ENCODE measurements at places on chromosomes 7 and 10.

- peak; percentile 91 for DNase-seq
- no peaks in the 10 kb centered on the region for H3K4me1 ChIP-seq
- H3K27ac ChIP-seq = peak overlapping the region; percentile 2
- H3K4me3 ChIP-seq = no peak overlapping the region
These were observed 25.0 kb downstream of the ABLIM1 start for GRCh38 chr10:114632869-114633715.

DNA sequence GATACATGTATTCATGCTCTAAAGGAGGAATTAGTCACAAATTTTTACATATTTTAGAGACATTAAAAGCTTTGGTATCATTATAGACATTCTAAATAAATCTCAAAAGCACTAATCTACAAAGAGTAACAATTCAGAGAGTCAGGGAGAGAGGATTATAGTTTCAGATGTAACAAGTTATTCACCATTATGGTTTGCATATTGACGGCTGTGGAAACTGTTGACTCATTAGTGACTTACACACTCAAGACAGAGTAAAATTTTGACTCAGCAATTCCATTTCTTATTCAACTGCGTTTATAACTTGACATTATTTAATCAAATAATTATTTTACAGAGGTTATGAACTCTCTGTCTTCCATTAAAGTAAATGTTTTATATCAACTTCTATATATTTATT is 95.4 kb upstream of the SEMA3C start:
- no peak overlapping the region for H3K27ac ChIP-seq
- no peak for DNase-seq
- no peaks in the 10 kb centered on the region for H3K36me3 ChIP-seq
- no peaks in the 10 kb centered on the region for H3K4me1 ChIP-seq
- H3K27me3 ChIP-seq = no peaks in the 10 kb centered on the region
- H3K4me3 ChIP-seq = no peak overlapping the region

DNA sequence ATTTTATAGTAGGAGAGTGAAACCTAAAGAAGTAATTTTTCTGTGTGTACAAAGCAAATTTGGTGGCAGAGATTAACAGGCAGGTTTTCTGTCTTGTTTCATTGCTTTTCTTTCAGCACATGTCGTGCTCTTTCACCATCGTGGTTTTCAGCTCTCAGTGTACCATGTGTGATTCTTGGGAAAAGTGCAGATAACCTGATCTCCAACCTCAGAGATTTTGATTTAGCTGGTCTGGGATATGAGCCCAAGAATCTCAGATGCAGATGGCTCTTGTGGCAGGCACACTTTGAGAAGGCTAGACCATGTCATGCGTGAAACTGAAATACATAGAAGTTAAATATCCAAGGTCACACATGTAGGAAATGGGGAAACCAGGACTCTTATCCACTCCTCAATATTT is 317.4 kb downstream of the EXOC4 start:
- H3K27ac ChIP-seq = no peak overlapping the region
- H3K4me1 ChIP-seq = no peaks in the 10 kb centered on the region
- H3K4me3 ChIP-seq = no peak overlapping the region
- H3K27me3 ChIP-seq = no peaks in the 10 kb centered on the region
- H3K36me3 ChIP-seq = no peaks in the 10 kb centered on the region

- no peaks in the 10 kb centered on the region for H3K36me3 ChIP-seq
- no peak overlapping the region for H3K4me3 ChIP-seq
- H3K27me3 ChIP-seq = no peaks in the 10 kb centered on the region
- no peak for DNase-seq
These were observed 458.4 kb downstream of the SORCS1 start for GRCh38 chr10:106706127-106706526.

DNA sequence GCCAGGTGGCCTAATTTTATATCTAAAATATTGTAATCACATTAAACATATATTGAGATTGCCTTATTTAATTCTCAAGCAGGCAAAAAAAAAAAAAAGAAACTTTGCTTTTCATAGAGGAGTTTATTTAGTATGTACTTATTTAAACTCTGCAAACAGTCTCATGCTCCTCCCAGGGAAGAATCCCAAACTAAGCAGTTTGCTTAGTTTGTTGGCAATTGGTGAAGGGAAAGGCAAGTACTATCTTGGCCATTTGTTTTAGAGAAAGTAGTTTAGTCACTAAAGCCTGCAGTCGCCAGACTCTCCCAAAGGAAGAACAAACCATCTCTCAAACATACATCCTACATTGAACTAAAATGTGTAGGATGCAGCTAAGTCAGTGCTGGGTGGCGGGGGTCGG is 226.8 kb downstream of the CDC14C start:
- H3K27me3 ChIP-seq = no peaks in the 10 kb centered on the region
- H3K4me1 ChIP-seq = no peaks in the 10 kb centered on the region
- H3K27ac ChIP-seq = no peak overlapping the region
- DNase-seq = no peak
- no peaks in the 10 kb centered on the region for H3K36me3 ChIP-seq
- no peak overlapping the region for H3K4me3 ChIP-seq

GRCh38 chr7:52705768-52706167 is 329.7 kb upstream of the POM121L12 start:
- no peaks in the 10 kb centered on the region for H3K36me3 ChIP-seq
- peak; percentile 22 for DNase-seq
- no peak overlapping the region for H3K4me3 ChIP-seq
- H3K4me1 ChIP-seq = no peaks in the 10 kb centered on the region
- H3K27ac ChIP-seq = no peak overlapping the region

GRCh38 chr10:43844221-43844620 is 195.5 kb upstream of the ZNF32 start:
- H3K4me3 ChIP-seq = no peak overlapping the region
- H3K27ac ChIP-seq = no peak overlapping the region
- DNase-seq = no peak
- H3K27me3 ChIP-seq = no peaks in the 10 kb centered on the region

DNA sequence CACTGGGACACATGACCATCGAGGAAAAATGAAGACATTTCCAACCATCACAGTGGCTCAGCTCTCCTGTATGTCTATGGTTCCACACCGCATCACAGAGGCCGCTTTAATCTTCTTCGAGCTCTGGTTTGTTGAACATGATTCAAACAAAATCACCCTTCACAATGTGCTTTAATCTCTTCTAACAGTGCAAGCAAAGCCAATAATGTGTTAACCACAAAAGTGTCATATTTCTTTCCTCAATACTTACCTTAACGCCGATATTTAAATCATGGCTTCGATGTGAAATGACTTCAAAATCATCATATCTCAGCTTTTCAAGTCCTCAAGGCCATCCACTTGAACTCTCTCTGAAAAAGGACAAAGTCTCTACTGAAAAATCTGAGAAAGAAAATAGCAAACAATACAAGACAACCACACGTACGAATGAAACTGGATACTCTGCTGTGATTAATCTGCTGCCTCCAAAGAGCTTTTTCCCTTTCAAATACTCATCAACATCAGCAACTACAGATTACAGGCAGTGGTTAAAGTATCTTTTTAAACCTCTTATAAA is 23.0 kb upstream of the SVIL start:
- no peak overlapping the region for H3K4me3 ChIP-seq
- H3K27ac ChIP-seq = no peak overlapping the region
- DNase-seq = no peak
- H3K4me1 ChIP-seq = no peaks in the 10 kb centered on the region
- H3K27me3 ChIP-seq = no peaks in the 10 kb centered on the region

GRCh38 chr7:15602236-15602635 is 40.4 kb upstream of the AGMO start:
- H3K4me1 ChIP-seq = no peaks in the 10 kb centered on the region
- no peaks in the 10 kb centered on the region for H3K27me3 ChIP-seq
- no peak overlapping the region for H3K27ac ChIP-seq
- H3K36me3 ChIP-seq = no peaks in the 10 kb centered on the region

- H3K4me1 ChIP-seq = no peaks in the 10 kb centered on the region
- H3K27me3 ChIP-seq = no peaks in the 10 kb centered on the region
- no peak for DNase-seq
- no peak overlapping the region for H3K27ac ChIP-seq
These were observed 32.0 kb upstream of the PCDH15 start for GRCh38 chr10:54833029-54833428.

- no peak overlapping the region for H3K4me3 ChIP-seq
- H3K4me1 ChIP-seq = no peaks in the 10 kb centered on the region
- H3K27ac ChIP-seq = no peak overlapping the region
- no peak for DNase-seq
These were observed 71.5 kb downstream of the MCMBP start for GRCh38 chr10:119801176-119801575.

DNA sequence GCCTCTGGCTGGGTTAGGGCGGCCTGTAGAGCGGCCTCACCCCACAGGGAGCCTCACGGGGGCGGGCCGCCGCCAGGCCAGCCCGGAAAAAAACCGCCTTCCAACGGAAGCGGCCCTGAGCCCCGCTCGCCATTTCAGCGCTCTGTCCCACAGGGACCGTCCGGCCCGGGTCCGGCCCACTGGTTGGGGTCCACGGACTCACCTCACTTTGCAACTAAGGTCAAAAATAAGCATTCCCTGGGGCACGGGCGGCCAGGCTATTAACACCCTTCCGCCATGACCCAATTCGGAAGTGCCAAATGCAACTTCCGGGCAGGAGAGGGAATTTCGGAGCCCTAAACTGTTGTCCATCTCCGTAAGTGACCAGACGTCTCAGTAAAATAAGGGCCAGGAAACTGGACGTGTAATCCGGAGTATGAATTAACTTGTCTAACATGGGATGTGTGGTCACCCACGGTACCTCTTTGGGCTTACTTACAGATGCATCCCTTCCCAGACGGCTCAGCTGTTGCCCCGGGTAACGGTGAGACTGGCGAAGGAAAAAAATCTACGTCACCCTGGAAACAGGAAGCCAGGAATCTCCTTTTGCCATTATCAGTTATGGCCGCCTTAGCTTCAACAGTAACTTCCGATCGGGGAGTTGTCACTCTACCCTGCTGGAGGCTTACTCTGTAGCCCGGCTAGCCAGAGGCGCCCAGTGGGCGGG is at the start of gene BBIP1:
TSS of gene BBIP1 (minus strand) at position 538 of the 706 bp plus-strand sequence. CDS start 1,023 bp downstream, outside the sequence.
- H3K4me3 ChIP-seq = peak within 1 kb of the TSS; percentile 87
- H3K36me3 ChIP-seq = no peaks in the 10 kb centered on the region
- H3K27ac ChIP-seq = peak within 1 kb of the TSS; percentile 98
- H3K4me1 ChIP-seq = peaks cover 5% of the 10 kb centered on the region

DNA sequence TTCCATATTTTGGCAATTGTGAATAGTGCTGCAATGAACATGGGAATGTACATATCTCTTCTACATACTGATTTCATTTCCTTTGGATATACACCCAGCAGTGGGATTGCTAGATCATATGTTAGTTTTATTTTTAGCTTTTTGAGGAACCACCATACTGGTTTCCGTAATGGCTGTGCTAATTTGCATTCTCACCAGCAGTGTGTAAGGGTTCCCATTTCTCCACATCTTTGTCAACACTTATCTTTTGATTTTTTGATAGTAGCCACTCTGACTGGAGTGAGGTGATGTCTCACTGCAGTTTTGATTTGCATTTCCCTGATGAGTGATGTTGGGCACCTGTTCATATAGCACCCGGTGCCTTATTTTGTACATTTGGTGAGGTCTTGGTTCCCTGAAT is 519.6 kb downstream of the REEP3 start:
- no peaks in the 10 kb centered on the region for H3K4me1 ChIP-seq
- DNase-seq = no peak
- no peaks in the 10 kb centered on the region for H3K27me3 ChIP-seq
- H3K27ac ChIP-seq = no peak overlapping the region

DNA sequence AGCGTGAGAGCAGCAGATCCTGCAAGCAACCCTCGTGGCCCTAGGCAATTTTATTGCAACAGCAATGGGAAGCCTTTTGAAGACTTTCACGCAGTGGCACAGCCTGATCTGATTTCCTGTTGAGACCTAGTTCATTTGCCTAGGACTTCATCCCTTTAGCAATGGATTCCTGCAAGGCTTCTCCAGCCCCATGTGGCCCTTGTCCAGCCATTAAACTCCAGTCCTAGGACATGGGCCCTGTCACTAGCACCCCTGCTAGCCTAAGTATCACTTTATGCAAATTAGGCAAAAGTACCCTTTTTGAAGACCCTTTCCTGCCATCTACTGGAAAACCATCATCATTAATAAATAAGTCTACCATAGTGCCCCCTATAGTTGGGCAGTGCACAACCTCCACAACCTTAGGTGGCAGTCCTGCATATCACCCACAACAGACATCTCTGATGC is 379.4 kb downstream of the GALNT17 start:
- peak; percentile 82 for DNase-seq
- H3K27me3 ChIP-seq = no peaks in the 10 kb centered on the region
- H3K4me3 ChIP-seq = no peak overlapping the region
- H3K4me1 ChIP-seq = peaks cover 2% of the 10 kb centered on the region
- no peak overlapping the region for H3K27ac ChIP-seq
- no peaks in the 10 kb centered on the region for H3K36me3 ChIP-seq

- H3K27ac ChIP-seq = no peak overlapping the region
- no peaks in the 10 kb centered on the region for H3K4me1 ChIP-seq
- DNase-seq = no peak
These were observed 225.8 kb downstream of the ELFN1 start for GRCh38 chr7:1895664-1896515.

DNA sequence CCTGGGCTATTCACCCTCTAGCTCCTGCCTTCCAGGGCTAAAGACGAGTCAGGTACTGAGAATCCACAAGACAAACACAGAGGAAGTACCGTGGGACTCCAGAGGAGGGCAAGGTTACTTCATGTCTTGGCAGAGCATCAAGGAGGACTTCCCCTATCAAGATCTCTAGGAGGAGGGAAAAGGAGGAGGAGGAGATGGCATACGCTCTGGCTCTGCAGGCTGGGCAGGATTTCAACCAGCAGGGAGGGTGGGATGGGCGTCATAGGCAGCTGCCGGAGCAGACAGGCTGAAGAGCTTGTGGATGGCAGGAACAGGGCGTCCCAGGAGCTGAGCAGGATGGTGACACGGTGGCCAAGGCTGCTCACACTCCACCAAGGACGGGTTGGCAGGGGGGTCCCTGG is 21.3 kb downstream of the MDH2 start:
- peak; percentile 93 for DNase-seq
- H3K36me3 ChIP-seq = peaks cover 10% of the 10 kb centered on the region
- H3K4me3 ChIP-seq = no peak overlapping the region

DNA sequence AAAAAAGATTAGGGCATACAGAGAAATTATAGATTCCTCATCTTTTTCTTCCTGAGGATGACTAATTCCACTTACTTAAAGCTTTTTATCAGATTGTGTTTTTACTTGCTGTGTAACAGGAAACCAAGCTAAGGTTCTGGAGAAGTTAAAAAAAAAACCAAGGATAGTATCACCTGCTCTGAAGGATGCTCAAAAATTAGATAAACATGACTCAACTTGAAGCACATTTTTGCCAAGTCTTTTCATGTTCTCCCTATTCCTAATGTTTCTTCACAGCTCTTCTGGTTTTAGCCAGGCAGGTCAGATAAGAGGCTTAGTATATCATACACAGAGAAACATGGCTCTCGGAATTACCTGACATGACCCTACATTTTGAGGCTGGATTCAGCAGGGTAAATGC is 90.3 kb downstream of the CPEB3 start:
- H3K4me1 ChIP-seq = no peaks in the 10 kb centered on the region
- no peak for DNase-seq
- H3K36me3 ChIP-seq = no peaks in the 10 kb centered on the region

GRCh38 chr10:19788075-19788686 is 28.1 kb upstream of the PLXDC2 start:
- no peak overlapping the region for H3K4me3 ChIP-seq
- H3K27me3 ChIP-seq = no peaks in the 10 kb centered on the region
- H3K36me3 ChIP-seq = no peaks in the 10 kb centered on the region
- H3K4me1 ChIP-seq = no peaks in the 10 kb centered on the region
- peak; percentile 71 for DNase-seq
- H3K27ac ChIP-seq = no peak overlapping the region

GRCh38 chr7:80584778-80585177 is 53.7 kb upstream of the CD36 start:
- peak; percentile 62 for DNase-seq
- H3K4me1 ChIP-seq = no peaks in the 10 kb centered on the region
- no peak overlapping the region for H3K4me3 ChIP-seq
- H3K27ac ChIP-seq = no peak overlapping the region

All from mesendoderm (in vitro differentiated cells).